ENCODE measurements at places on chromosomes 2 and 18. TPM values are rescaled to one million over a fixed set of nuclear protein-coding genes. Genes with fewer than 3 reads are reported as not detected.

- no peaks in the 10 kb centered on the region for H3K4me1 ChIP-seq
- no peaks in the 10 kb centered on the region for H3K36me3 ChIP-seq
- no peak overlapping the region for H3K27ac ChIP-seq
Measured at GRCh38 chr18:49738721-49739120, 74.6 kb downstream of the ACAA2 start.

- peaks cover 28% of the 10 kb centered on the region for H3K4me1 ChIP-seq
- peak; percentile 65 for DNase-seq
- peak overlapping the region; percentile 95 for H3K4me3 ChIP-seq
- peak overlapping the region; percentile 93 for H3K27ac ChIP-seq
Measured at GRCh38 chr2:135742325-135742757, 686 bp downstream of the UBXN4 start.

DNA sequence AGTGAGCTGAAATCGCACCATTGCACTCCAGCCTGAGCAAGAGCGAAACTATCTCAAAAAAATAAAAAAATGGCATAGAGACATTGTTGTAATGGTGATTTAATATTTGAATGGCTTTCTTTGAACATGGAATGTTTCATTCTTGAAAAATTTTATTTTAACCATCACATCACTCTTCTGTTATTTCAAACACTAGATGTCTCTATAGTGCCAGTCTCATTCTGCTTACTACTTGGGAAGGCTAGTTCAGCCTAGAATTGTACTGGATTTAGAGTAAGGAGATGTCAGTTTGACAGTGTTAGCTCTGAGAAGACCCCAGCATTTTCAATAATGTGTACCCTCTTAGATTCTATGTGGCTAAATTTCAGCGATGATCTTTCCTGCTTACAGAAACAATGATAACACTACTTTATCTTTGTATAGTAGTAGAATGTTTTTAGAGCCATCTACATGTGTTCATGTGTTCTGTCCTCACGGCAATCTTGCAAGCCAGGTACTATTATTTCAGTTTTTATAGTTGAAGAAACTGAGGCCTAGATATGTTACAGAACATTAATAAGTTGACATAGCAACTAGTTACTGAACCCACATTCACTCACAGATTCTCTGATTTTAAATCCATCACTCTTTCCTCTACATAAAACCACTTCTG, 142.9 kb upstream of the ZSWIM2 start:
- no peak for DNase-seq
- no peak overlapping the region for H3K4me3 ChIP-seq
- H3K27ac ChIP-seq = no peak overlapping the region

DNA sequence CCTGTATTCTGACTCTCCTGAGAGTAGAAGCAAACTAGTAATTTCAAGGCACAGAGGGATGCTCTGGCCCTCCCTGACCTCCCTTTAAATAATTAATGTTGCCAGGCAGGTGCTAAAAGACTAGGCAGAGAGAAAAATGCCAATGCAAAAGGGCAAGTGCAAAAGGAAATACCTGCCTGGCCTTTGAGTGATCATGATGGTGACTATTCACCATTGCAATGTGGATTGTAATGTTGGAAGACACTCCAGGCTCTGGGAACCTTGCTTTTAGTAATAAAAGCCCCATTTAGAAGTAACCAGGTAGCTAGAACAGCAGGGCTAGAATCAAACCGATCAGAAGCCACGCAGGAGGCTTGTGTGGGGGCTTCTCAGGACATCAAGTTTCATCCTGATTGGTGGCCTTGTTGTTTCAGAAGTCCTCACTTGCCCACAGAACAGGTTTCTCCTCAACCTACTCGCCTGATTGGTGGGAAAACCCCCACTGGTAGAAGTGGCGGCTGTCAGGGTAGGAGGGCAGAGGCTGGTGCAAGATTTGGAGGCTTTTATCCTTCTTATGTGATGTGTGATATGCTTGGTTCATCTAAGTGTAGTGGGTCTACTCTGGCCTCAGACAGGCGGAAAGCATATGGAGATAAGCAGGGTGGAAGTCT, 16.0 kb upstream of the CHRNA1 start:
- H3K4me1 ChIP-seq = no peaks in the 10 kb centered on the region
- DNase-seq = no peak
- H3K36me3 ChIP-seq = no peaks in the 10 kb centered on the region

DNA sequence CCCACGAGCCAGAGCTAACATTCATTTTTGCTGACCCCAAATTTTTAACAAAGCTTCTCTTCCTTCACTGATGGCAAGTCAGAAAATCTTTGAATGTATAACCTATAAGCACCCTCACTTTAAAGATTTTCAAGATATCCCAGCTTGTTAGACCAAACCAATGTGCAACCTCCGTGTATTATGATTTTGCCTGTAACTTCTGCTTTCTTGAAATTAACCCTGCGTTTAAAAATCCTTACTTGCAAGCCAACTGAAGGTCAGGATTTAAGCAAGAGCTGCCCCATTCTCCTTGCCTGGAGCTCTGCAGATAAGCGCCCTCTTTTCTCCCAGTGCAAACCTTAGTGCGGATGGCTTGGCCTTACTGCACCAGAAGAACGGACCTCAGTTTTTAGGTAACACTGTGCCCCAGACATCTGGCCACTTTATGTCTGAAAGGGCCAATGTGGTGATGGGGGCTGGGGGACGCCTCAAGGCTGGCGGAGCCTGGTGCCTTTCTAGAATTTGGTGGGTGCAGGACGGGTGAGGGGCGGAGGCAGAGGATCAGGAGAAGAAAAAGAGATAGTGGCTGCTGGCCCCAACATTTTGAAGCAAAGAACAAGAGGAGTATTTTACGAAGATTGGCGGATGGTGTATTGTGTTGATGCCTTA, 805 bp upstream of the TNFRSF11A start:
- no peak overlapping the region for H3K27ac ChIP-seq
- no peak for DNase-seq
- H3K27me3 ChIP-seq = peaks cover 7% of the 10 kb centered on the region
- no peaks in the 10 kb centered on the region for H3K36me3 ChIP-seq

The UGT1A8 gene
- total RNA-seq = not detected

All from HepG2 (cell line).